ENCODE measurements at places on chromosomes 1 and 21. TPM values are rescaled to one million over a fixed set of nuclear protein-coding genes. Genes with fewer than 3 reads are reported as not detected.

The CDK18 gene
- 10.2 TPM for total RNA-seq

DNA sequence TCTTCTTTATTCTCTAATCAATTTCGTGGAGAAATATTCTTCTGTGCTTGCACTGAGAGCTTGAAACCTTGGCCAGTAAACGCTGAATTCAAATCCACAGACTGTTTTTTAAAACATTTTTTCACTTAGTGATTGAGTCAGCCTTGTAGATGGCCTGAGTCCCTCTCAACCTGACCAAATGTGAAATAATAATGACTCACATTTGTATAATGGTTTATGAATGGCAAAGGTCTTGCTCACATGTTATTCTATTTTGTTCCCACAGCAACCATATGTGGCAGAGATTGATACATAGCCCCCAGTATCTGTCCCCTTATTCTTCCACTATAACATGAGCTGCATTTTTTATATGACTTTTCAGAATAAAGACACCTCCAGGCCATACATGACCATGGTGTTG, 47.8 kb upstream of the CCDC190 start:
- H3K27me3 ChIP-seq = no peaks in the 10 kb centered on the region
- DNase-seq = no peak
- H3K4me3 ChIP-seq = no peak overlapping the region
- peak overlapping the region; percentile 91 for H3K27ac ChIP-seq

The CRYAA gene
- not detected for total RNA-seq

The NTRK1 gene
- total RNA-seq = not detected

The PEAR1 gene
- total RNA-seq = 13.7 TPM

DNA sequence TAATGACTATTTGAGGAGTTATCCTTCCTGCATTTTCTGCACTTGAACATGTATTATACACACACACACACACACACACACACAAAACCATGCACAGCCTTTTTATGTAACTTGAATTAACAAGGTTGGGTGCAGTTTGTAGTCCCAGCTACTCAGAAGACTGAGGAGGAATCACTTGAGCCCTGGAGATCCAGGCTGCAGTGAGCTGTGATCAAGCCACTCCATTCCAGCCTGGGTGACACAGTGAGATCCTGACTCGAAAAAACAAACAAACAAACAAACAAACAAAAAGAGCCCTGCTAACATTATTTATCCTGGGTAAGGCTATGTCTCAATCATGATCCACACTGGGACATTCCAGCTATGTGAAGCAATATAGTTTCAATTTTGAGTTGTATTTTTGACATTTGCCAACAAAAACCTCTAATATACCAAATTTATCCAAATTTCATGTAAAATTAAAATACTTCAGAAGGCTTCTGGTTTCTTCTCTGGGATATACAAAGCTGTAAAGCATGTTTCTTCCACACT, 156.8 kb downstream of the NTPCR start:
- peak overlapping the region; percentile 82 for H3K27ac ChIP-seq
- H3K4me3 ChIP-seq = no peak overlapping the region
- H3K4me1 ChIP-seq = peaks cover 27% of the 10 kb centered on the region
- no peaks in the 10 kb centered on the region for H3K27me3 ChIP-seq

- H3K4me3 ChIP-seq = no peak overlapping the region
- H3K36me3 ChIP-seq = peaks cover 4% of the 10 kb centered on the region
- no peaks in the 10 kb centered on the region for H3K27me3 ChIP-seq
- H3K27ac ChIP-seq = no peak overlapping the region
- DNase-seq = no peak
Observed at GRCh38 chr21:16945580-16945979, 567.3 kb upstream of the CXADR start.

DNA sequence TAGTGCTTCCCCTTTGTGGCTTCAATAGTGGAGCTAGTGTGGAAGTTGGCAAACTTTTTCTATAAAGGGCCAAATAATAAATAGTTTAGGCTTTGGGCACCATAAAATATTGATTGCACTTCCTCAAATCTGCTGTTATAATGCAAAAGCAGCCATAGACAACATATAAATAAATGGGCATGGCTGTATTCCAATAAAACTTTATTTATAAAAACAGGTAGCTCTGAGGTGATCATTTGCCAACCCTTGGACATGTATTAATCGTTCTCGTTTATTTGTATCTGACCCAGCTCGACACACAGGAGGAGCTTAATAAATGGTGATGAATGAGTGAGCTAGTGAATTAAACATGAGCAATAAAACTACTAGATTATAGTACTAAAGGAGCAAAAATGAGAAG, 13.3 kb downstream of the KAZN start:
- no peak overlapping the region for H3K27ac ChIP-seq
- H3K4me1 ChIP-seq = no peaks in the 10 kb centered on the region
- H3K4me3 ChIP-seq = no peak overlapping the region
- DNase-seq = no peak
- H3K36me3 ChIP-seq = no peaks in the 10 kb centered on the region
